NT2/D1 (cell line): ENCODE measurements at places on chromosomes 16 and 17.

- no peak for DNase-seq
These were observed 33.2 kb upstream of the USP7 start for GRCh38 chr16:8996891-8997290.

DNA sequence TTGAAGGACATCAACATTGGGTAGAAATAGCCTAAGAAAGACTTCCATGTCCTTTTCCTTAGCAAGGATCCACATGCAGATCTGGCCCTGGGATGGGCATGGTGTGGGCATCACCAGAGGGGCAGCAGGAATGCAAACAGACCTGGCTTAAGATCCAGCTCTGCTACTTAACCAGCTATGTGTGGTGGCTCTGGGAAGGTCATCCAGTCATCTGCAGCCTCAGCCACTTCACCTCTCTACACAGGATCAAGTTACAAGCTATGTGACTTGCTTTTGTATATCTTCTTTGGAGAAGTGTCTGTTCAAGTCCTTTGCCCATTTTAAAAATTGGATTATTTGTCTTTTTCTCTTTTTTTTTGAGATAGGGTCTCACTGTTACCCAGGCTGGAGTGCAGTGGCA, 13.5 kb upstream of the ADORA2B start:
- no peak for DNase-seq

GRCh38 chr16:49441366-49441780, 67.8 kb downstream of the C16orf78 start:
- no peak for DNase-seq

GRCh38 chr17:48131216-48131824, 23.8 kb downstream of the SNX11 start:
- DNase-seq: peak; percentile 78

GRCh38 chr17:82780195-82780594, 28.3 kb downstream of the TBCD start:
- no peak for DNase-seq

GRCh38 chr16:10763456-10763855, 19.8 kb downstream of the NUBP1 start:
- DNase-seq: no peak

DNA sequence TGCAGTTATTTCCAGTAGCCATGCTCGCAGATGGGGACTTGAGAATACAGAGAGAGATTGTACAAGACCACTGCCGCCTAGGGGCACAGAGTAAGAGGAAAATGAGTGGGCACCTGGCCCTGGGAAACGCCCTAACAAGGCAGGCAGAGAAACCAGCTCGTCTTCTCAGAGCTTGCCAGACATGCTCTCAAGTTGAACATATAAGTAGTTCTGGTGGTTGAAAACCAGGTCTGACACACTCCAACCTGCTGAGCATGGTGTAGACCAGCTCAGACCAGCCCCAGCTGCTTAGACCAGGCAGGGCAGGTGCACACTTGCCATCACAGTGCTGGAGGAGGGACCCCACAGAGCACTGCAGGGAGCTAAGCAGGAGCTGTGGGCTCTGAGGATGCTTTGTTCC, 250.5 kb downstream of the CPPED1 start:
- no peak for DNase-seq

DNA sequence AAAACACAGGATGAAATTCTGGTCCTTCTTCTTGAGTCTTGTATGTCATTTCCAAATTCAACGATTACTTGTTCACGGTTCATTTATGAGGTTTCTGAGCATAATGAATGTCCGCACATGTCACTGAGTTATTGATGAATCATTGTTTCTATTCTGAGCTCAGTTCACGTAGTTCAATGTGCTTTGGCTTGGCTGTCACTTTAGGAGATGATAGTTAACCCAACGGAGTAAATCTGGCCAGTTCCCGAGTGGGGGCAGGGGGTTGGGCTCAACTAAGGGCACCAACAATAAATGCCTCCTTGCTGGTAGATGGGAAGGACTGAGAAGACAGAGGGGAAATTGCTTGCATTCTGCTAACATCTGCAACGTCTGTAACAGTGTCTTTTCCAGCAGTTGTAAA, 239.4 kb upstream of the HSBP1 start:
- DNase-seq: no peak

GRCh38 chr17:64154717-64155116, 24.8 kb upstream of the ERN1 start:
- DNase-seq: no peak

GRCh38 chr16:50247906-50248608, 18.3 kb upstream of the ADCY7 start:
- no peak for DNase-seq

DNA sequence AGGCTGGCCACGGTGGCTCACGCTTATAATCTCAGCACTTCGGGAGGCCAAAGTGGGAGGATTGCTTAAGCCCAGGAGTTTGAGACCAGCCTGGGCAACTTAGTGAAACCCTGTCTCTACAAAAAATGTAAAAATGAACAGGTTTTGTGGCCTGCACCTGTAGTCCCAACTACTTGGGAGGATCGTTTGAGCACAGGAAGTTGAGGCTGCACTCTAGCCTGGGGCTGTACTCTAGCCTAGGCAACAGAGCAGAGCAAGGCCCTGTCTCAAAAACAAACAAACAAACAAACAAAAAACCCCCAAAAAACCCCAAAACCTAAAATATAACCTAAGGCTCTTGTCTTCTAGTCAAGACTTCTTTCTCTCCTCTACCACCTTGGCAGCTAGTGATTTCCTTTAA, 7.4 kb upstream of the HIGD1B start:
- DNase-seq: no peak

GRCh38 chr17:43334738-43335402, 63.9 kb upstream of the ARL4D start:
- no peak for DNase-seq

DNA sequence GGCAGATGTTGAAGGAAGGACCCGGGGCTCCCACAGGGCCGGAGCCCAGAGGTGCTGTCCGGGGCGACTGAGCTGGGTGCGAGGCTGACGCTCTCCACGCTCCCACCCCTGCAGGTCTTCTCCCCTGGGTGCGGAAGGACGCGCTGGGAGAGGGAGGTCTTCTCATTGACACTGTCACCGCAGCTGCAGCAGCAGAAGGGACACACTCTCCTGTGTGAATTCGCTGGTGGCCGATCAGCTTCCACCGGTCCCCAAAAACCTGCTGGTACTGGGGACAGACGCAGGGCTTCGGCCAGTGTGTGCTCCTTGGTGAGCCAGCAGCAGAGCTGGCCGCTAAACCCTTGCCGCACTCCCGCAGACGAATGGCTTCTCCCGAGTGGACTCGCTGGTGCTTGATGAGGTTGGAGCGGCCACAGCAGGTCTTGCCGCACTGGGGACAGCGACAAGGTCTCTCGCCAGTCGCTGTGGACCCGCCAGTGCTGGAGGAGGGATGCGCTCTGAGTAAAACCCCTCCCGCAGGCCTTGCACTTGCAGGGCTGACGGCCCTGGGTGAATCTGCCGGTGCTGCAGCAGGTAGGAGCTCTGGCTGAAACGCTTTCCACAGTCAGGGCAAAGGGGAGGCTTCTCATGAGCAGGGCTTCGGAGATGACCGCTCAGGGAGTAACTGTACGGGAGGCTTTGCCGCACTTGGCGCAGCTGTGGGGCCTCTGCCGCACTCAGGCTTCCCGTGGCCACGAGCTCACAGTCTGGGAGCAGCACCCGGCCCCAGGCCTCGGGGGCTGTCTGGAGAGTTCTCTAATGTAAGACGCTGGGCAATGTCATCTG, 6.2 kb downstream of the ZNF843 start:
- DNase-seq: no peak

DNA sequence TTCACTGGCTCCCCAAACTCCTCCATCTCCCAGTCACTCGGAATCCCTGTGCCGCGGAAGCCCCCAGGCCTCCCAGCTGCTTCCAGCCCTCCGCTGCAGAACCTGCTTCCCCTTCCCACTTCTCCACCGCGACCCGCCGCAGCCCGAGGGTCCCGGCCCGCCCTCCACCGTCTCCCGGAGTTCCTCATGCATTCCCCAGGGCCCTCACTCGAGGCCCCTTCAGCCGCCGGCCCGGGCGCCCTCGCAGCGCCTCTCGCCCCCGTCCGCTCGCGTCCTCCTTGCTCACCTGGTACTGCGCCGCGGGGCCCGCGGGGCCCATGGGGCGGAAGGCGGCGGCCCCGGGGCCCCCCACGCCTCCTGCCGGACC, 329 bp downstream of the SMARCD2 start:
- DNase-seq: no peak

DNA sequence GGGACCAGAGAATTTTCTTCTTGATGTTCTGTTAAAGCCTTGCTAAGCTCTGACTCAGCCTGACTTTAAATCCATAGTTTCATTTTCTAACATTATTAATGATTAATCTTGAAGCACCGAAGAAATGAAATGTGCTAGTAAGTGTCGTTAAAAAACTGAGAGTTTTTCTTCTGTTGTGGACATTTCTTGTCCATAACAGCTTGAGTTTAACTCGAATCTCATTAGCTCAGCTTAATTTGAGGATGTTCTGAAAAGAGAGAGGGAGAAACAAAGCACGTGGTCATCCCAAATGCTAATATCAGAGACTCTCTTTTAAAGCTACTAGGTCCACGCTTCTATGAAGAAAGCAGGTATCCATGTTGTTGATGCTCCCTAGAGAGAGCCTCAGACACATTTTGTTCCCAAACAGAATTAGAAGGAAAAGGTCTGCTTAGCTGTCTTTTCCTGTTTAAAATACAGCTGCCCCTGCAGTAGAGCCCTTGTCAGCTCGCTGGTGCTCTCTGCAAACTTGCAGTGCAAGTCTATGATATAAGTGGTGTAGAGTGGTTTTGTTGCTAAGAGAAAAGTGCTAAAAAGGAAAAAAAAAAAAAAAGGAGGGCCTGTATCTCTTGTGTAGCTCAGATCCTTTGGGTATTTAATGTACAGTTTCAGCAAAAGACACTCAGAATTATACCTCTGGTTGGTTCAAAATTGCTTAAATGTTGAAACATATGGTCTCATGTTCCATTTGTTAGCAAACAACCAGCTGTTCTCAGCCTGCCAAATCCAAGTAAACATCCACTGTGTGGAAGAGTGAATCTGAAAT, 191.1 kb upstream of the TBX2 start:
- DNase-seq: no peak

DNA sequence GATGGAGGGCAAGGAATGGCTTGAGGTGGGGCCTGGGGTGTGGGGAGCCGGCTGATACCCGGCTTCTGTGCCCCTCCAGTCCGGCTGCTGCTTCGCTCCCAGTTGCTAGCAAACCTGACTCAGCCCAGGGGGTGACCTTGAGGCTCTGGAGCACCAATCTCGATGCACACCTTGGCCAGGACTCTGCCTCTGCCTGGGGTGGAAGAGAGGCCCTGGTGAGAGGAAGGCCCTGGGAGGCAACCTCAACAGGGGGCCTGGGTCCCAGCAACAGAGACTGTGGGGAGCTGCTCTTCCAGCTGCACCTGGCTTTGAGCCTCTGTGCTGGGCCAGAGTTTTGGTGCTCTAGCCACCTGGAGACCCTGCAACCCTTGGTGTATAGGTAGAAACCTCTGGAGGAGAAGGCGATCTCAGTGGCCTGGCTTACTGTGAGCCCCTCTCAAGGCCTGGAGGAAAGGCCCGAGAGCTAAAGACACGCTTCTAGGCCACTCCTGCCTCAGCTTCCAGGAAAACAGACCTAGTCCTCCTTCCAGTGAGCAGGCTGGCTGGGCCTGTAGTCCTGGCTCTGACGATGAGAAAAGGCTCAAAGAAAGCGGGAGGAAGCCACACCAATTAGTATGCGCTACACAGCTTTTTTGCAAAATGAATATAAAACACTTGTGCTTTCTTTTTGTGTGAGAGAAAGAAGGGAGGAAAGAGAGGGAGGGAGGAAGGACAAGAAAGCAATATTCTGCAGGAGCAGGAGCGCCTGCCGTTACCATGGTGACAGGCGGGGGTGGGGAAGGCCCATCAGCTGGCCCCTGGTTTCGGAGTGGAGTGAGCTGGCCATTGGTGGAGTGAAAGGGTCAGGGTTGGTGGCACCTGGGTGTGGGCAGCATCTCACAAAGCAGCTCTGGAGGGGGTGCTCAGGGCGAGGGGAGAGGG, 51.0 kb downstream of the VAC14 start:
- DNase-seq: no peak

- DNase-seq: no peak
These were observed 126.0 kb upstream of the GOT2 start for GRCh38 chr16:58859958-58860669.

GRCh38 chr16:67804853-67805542, 1.4 kb downstream of the RANBP10 start:
- DNase-seq: no peak
